Heart right ventricle (tissue), 16 donors: ENCODE measurements at places on chromosomes 4 and X. TPM values are rescaled to one million over a fixed set of nuclear protein-coding genes. Genes with fewer than 3 reads are reported as not detected.

- DNase-seq = no peak
- no peaks in the 10 kb centered on the region for H3K36me3 ChIP-seq
- H3K4me1 ChIP-seq = no peaks in the 10 kb centered on the region
- H3K4me3 ChIP-seq = no peak overlapping the region
These were observed 36.2 kb upstream of the PRDX4 start for GRCh38 chrX:23631136-23631535.

GRCh38 chr4:189498457-189498856, 442.2 kb upstream of the FRG1 start:
- no peak for DNase-seq
- H3K4me3 ChIP-seq = no peak overlapping the region
- no peaks in the 10 kb centered on the region for H3K4me1 ChIP-seq

The ZCCHC12 gene
- not detected for total RNA-seq

DNA sequence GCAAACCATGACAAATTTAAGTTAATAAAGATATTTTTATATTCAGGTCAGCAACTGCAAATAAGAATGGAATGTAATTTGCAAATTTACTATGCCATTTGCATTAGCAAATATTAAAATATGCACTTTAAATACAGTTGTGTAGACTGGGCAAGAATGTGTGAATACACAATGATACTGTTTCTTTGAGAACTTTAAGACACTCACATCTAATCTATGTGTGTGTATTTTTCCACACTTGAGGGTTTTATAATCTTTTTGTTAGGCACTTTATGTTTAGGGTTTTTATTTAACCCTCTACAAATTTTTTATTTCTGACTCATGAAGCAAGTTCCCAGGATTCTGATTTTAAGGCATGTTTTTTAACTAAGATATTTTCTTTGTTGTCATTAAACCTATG, 23.9 kb upstream of the NDNF start:
- H3K36me3 ChIP-seq = no peaks in the 10 kb centered on the region
- H3K27ac ChIP-seq = no peak overlapping the region
- H3K4me3 ChIP-seq = no peak overlapping the region
- no peak for DNase-seq
- H3K4me1 ChIP-seq = no peaks in the 10 kb centered on the region

GRCh38 chr4:25608644-25609043, 47.0 kb upstream of the SLC34A2 start:
- H3K36me3 ChIP-seq = no peaks in the 10 kb centered on the region
- H3K27me3 ChIP-seq = peaks cover 5% of the 10 kb centered on the region
- H3K4me3 ChIP-seq = no peak overlapping the region

The MAGEA1 gene
- total RNA-seq = not detected

- no peak overlapping the region for H3K27ac ChIP-seq
- no peak for DNase-seq
- no peaks in the 10 kb centered on the region for H3K36me3 ChIP-seq
- no peaks in the 10 kb centered on the region for H3K4me1 ChIP-seq
These were observed 31.6 kb downstream of the MTHFD2L start for GRCh38 chr4:74189331-74190043.

The MAGT1 gene
- total RNA-seq = 72.7 TPM

DNA sequence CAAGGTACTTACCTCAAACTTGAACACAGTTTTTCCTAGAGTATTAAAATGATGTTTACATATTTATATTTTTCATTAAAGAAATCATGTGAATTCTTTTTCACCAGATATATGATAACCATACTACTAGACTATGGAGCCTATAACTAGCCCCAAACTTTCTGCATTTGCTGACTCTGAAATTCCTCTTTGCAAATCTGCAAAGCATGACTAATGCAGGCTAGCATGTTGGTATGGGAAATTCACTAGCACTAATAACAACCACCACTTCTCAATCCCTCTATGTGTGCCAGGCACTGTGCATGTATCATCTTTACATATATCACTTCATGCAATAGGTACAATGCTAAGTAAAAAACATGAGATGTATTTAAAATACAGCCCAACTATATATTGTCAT, 51.1 kb downstream of the SLC10A7 start:
- no peaks in the 10 kb centered on the region for H3K4me1 ChIP-seq
- DNase-seq = no peak
- no peak overlapping the region for H3K27ac ChIP-seq
- no peaks in the 10 kb centered on the region for H3K36me3 ChIP-seq
- no peaks in the 10 kb centered on the region for H3K27me3 ChIP-seq

The SLC6A14 gene
- total RNA-seq = not detected

- H3K4me3 ChIP-seq = peak overlapping the region; percentile 73
- H3K4me1 ChIP-seq = no peaks in the 10 kb centered on the region
- peak overlapping the region; percentile 95 for H3K27ac ChIP-seq
These were observed 2.2 kb downstream of the CLCN3 start for GRCh38 chr4:169622566-169622965.

GRCh38 chr4:140046543-140046942, 107.4 kb downstream of the MAML3 start:
- no peaks in the 10 kb centered on the region for H3K27me3 ChIP-seq
- H3K36me3 ChIP-seq = no peaks in the 10 kb centered on the region
- no peak overlapping the region for H3K27ac ChIP-seq
- peaks cover 15% of the 10 kb centered on the region for H3K4me1 ChIP-seq

- H3K36me3 ChIP-seq = no peaks in the 10 kb centered on the region
- peaks cover 5% of the 10 kb centered on the region for H3K4me1 ChIP-seq
- DNase-seq = no peak
- no peak overlapping the region for H3K27ac ChIP-seq
- no peak overlapping the region for H3K4me3 ChIP-seq
These were observed 28.8 kb upstream of the IL13RA1 start for GRCh38 chrX:118698516-118699170.
